Stimulated activated naive CD4-positive, alpha-beta T cell treated with Interleukin-2 at 50 U/mL for 16 hours (primary cell): ENCODE measurements at places on chromosomes 7 and 10.

- DNase-seq, result no peak
These were observed 114.0 kb upstream of the LYZL2 start for GRCh38 chr10:30743586-30743985.

- no peak for DNase-seq
These were observed 401.1 kb upstream of the NFE2L3 start for GRCh38 chr7:25750744-25751508.

DNA sequence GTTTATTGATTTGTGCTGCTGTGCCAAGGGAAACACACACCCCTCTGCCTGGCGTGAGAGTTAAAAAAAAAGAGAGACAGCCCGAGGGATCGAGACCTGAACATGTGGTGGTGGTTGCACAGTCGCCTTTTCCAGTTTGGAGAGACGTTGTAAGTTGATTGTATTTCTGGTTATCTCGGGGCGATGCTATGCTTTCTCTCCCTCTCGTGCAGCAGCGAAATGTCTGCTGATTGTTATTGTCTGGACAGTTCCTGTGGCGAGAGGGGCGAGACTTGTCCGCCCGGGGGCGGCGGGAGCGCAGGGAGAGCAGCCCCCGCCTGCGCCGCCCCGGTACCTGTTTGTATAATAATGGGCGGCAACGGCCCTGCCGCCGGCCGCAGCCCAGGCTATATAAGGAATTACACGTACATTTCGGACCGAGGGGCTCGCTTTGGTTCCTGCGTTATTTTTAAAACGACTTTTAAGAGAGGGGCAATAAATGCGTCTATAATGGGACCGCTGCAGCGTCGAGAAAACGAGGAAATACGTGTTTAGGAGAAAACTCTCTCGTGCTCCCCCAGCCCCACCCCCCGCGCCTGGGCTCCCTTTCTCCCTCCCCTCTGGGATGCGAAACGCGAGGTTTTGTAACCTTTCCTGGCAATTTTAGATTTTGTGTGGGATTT lies 1.7 kb downstream of the ZEB1 start:
- DNase-seq, result no peak

DNA sequence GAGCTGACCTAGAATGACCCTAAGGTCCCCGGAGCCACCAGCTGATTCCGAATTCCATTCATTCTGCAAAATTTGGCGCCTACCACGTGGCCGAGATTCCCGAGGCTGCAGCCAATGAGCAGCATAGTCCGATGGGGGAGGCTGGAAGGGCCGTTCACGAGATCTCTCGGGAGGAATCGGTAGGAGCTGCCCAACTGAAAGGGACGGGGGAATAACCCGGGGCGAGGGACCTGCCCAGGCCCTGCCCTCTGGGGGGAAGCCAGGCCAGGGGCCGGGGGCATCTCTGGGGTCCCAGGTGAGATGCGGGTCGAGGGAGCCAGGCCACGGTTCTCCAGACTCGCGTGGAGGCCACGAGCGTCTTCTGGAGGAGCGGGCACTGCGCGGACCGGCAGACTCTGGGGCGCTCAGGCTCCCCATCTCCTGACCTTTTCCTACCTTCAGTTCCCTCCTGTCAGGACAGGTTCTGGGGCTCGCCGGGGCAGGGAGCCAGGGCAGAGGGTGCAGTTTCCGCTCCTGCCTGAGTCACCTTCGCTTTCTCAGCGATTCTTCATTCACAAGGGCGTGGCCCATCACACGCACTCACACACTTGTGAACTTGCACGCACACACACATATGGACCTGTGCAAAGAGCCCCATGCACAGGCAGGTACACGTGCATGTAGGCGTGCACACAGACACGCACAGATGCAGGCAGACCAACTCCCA lies 173.4 kb downstream of the RNF216 start:
- no peak for DNase-seq

- DNase-seq, result no peak
These were observed 242.5 kb upstream of the TMEM229A start for GRCh38 chr7:124275411-124275810.

DNA sequence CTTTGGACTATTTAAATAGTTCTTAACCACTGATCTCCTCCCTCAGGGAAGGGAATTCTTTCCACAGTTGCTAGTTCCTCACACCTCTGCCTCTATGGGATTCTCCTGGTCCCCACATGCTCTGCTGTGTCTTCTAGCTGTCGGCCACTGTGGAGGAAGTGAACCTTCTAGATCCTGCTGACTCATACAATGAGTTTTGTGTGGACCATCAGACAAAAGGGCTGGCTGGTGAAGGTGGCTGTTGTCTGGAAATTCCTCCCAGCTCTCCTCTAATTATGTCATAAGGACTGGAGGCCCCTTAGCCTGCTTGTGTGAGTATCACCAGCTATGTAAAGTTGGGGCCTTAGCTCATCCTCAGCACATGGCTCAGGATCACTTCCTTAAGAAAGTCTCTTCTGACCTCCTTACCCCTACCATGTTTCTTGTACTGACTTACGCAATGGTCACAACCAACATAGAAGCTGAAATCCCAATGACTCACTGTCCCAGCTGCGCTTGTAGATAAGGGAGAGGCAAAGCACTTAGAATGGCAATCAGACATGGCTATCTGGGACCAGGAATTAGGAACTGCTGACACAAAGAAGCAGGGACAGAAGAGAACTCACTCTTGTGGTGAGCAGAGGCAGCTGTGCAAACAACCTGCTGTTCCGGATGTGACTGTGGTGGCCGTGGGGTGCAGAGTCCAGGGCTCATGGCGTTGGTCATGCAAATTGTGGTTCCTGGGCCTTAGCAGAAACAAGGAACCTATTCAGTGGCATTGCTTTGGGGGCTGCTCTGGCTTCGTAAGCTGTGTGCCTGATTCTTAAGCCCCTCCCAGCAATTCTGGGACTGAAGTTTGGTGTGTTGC lies 2.5 kb upstream of the MACC1 start:
- no peak for DNase-seq
